ENCODE measurements at places on chromosomes 5 and 9. TPM values are rescaled to one million over a fixed set of nuclear protein-coding genes. Genes with fewer than 3 reads are reported as not detected.

DNA sequence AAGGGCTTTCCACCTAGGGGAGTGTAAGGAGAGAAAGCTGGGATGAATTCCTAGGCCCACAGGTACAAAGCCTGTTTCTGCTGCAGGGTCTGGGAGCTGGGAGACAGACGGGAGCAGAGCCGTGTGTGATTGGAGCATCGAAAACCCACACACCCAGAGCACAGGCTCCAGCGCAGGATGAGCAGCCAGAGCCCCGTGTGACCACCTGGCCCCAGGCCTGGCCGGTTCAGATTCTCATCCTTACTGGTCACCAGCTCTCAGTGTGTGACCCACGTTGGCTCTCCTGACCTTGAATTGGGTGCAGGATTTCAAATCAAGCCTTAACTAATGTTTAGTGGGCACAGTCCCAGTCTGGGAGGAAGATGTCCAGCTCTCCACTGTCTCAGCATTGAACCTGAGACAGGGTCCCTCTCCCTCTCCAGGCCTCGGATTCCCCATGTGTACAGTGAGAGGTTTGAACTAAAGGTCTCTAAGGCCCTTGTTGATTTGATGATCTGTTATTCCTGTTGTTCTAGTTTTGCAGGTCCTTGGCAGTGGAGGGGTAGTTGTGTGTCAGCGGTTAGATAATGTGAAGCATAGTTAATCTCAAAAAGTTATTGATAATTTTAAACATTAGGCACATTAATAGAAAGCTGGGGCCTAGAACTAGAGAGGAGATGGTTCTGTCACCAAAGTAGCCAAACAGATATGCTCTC is 50.1 kb downstream of the PPARGC1B start:
- DNase-seq, result no peak

HRH2 gene
- 1.1 TPM for total RNA-seq

DNA sequence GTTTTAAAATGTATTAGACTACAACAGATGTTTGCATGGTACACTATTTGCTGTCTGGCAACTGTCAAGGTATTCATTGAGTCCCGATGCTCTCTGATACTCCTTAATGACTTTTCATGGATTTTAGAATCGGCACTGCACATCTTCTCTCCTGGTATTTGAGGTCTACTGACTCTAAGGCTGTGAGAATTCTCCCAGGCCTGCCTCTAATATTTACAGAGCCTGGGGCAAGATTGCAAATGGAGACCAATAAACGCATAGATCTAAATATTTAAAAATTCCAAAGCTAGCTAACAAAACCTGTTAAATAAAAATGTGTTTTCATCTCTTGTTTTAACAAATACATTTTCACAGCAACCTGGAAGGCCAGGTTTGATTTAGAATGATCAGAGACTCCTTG is 291.4 kb upstream of the RFX3 start:
- no peak for DNase-seq

GPSM1 gene
- total RNA-seq, result 41.3 TPM

BAG1 gene
- 59.0 TPM for total RNA-seq

DNA sequence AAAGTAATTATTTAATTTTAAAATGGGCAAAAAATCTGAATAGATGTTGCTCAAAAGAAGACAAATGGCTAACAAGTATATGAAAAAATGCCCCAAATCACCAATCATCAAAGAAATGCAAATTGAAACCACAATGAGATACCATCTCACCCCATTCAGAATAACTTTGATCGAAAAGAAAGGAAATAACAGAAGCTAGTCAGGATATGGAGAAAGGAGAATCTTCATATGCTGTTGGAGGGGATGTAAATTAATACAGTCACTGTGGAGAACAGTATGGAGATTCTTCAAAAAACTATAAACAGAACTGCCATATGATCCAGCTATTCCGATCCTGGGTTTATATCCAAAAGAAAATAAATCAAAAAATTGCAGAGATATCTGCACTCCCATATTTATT is 418.5 kb upstream of the RGMB start:
- DNase-seq, result no peak

DNA sequence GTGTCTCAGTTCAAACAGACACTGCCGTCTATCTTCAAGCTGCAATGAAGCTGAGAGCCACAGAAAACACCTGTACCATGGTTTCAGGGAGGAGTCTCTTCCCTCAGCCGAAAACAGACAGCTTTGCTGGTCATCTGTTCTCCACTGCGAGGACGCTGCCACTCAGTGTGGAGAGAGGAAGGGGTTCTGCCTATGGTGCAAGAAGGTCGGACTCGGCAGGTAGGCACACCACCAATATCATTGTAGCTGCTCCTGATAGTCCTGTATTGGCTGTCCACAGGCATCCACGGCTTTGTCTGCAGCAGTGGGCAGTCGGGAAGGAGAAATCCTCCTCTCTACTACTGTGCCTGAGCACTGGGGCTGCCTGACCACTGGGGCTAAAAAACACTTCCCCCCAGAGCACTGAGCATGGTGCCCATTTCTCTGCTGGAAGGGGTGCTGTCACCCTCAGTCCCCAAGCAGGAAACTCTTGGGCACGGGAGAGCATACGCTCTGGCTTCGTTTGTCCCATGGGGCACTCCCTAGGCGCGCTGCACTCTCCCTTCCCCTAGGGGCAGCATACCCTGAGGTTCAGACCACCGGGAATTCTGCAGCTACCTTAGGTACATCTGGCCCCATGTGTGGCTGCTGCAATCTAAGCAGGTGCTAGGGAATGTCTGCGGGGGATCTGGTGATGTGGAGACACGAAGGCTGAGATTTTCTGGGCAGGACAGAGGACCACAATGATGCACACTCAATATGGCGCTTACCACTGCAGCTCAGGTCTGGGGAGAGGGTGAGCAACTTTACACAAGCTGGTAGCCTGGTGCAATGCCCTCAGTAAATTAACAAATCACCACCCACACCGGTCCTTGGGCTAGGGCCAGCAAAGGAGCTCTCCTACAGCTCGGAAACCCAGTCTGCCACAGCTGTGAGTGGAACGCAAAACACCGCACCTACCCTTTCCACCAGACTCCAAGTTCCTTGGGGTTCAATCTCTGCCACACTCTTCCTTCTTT is 880.9 kb upstream of the SEMA6A start:
- no peak for DNase-seq

LCN2 gene
- 283 TPM for total RNA-seq

- no peak for DNase-seq
Observed at GRCh38 chr9:92138157-92138959, 23.1 kb upstream of the SPTLC1 start.

GRCh38 chr5:175859422-175859821 is 12.0 kb upstream of the CPLX2 start:
- DNase-seq, result no peak

SLC27A4 gene
- 39.4 TPM for total RNA-seq

- no peak for DNase-seq
Observed at GRCh38 chr5:159943326-159943725, 27.0 kb downstream of the ADRA1B start.

GRCh38 chr5:154374264-154374663 is 71.5 kb upstream of the SAP30L start:
- DNase-seq, result no peak

- DNase-seq, result no peak
Observed at GRCh38 chr5:139880416-139881142, 85.0 kb downstream of the PSD2 start.

DNA sequence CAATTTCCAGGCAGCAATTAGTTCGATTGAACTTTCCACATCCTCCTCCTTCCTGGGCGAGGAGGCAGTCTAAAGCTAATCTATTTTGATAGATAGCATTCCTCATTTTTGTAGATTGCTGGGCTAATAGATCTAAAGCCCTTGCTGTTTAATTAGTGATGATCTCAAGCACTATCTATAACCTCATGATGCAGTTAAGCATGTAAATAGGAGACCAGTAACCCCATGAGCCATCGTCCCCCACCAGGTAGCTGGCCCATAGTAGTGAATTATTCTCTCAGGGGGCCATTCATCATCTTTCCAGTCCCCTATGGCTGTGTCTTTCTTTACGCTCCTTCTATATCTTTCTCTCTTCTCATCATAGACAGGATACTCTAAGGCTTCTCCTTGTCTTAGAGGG is 14.9 kb downstream of the CEL start:
- DNase-seq, result no peak

GRCh38 chr5:172858990-172859811 is 25.1 kb downstream of the ERGIC1 start:
- no peak for DNase-seq

GRCh38 chr9:116178481-116179211 is 25.1 kb downstream of the PAPPA start:
- no peak for DNase-seq

DNA sequence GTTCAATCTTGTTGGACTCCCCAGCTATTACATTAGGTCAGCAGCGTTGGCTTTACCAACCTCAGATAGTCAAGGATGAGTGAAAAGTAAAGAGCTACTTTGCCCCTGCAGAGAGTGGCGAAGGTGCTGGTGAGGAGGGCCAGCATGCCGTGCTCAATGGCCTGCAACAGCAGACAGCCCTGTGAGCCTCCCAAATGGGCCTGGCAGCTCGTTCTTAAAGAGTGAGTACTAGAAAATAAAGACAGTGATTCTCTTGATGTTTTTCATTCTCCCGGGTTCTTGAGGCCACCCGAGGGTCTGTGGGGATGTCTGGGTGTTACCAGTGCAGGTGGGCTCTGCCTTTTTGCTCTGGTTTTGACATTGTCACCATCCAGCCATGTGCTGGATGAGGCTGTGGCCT is 16.2 kb downstream of the GADD45G start:
- DNase-seq, result no peak

IRX1 gene
- 6.5 TPM for total RNA-seq

- DNase-seq, result no peak
Observed at GRCh38 chr9:34457266-34458012, 931 bp downstream of the FAM219A start.

- no peak for DNase-seq
Observed at GRCh38 chr5:67164856-67165525, 31.6 kb downstream of the CD180 start.

DNA sequence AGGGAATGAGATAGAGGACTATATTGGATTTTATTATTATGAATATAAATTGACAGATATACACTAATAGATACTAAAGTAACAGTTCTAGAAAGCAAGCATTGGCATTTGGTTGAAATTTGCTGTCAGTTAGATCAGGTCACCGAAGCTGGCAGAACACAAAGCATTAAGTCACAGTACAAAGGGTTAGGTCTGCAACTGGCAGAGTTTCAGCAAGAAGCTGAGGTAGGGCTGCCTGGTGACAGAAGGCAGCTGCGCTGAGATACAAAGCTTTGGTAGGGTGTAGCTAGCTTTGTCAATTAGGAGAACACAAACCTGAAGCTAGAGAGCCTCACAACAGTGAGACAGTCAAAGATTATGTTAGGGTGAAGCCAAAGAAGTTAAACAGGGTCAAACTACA is 6.3 kb upstream of the CSNK1G3 start:
- no peak for DNase-seq

- DNase-seq, result no peak
Observed at GRCh38 chr5:150517272-150518152, 9.6 kb downstream of the NDST1 start.

GRCh38 chr5:128253161-128253560 is 169.6 kb downstream of the SLC12A2 start:
- no peak for DNase-seq

DNA sequence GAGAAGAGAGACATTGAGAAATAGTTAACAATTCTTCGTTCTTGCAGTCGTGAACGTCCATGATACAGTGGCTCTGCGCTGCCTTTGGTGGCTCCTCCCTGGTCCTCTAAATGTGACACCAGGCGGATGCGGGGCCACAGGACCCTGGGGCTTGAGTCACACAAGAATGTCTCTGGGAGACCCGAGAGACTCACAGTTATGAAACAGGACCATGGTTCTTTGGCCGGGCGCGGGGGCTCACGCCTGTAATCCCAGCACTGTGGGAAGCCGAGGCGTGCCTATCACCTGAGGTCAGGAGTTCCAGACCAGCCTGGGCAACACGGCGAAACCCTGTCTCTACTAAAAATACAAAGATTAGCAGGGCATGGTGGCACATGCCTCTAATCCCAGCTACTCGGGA is 767 bp upstream of the ZDHHC11 start:
- no peak for DNase-seq

NOL6 gene
- 34.8 TPM for total RNA-seq

DNA sequence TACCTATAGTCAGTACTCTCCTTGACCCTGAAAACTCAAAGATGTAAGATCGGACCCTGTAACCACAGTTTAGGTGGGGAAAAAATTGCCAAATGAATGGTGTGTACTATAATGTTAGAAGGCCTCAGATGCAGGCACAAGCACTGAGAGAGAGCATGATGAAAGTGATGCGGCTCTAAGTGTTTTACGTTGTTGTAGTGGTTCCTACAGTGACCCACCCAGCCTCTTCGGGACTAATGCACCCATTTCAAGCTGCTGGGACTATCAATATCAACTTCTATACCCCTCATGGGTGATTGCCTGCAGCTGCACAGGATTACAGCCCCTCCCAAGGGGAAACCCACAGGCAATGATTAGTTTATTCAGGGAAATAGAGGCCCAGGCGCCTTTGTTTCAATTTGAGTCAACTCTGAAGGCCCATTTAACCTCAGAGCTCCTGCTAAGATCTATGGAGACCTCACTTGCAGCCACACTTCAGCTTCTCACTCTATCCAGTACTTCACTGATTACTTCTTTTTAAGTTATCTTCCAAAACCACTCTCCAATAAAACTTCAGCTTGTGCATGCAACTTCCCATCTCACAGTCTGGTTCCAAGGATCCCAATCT is 340.7 kb downstream of the NR2F1-AS1 start:
- DNase-seq, result no peak

DNA sequence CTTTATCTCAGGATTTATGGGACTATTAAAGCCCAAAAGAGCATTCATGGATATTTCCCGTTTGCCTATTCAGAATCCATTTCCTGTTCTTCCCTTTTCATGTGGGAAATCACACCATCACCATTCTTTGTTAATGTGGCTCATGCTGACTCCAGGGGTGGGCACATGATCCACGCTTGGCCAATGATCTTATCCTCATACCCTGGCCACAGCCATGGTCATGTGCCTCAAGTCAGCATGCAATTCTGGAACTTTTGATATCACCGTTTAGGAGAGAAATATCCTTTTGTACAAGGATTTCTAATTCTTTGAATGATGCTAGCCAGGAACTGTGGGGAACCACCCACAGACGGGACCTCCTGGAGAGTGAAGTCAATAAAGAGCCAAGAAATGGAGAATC is 272.2 kb downstream of the PRELID2 start:
- no peak for DNase-seq

DNA sequence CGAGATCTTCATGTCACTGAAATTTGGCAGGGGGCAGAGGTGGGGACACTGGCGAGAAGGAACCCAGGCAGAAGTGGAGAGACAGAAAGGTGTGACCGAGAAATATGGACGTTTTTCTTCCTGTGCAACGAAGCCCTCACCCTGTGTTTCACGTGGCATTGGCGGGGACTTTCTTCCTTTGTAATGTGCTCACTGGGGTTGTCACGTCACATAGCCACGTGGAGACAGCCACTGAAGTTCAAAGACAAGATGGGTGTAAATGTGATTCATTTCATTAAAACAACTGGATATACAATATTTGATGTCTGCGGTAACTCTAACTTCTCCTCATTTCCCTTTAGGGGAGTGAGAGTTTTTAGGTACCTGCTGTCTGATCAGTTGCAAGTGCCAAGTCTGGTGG is 225.7 kb downstream of the FSTL4 start:
- DNase-seq, result no peak

- peak; percentile 5 for DNase-seq
Observed at GRCh38 chr5:143435210-143435657, 31.7 kb upstream of the NR3C1 start.

GRCh38 chr5:168114444-168115017 is 176.9 kb upstream of the WWC1 start:
- no peak for DNase-seq
